ENCODE measurements at places on chromosomes 2 and 18.

DNA sequence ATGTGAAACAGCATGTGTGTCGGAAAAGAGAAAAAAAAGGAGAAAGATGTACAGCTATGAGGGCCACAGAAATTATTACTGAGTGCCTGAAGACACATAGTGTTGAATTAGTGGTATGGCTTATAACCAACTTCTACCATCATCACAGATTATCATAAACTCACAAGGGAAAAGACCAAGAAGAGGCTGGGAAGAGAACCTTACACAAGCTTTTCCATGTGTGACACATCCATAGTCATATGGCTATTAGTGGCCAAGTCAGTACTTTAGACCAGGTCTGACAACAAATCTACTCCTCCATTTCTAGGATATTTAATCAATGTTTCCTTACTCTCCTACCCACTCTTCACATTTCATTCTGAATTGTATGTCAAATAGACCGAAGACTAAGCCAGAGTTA lies 3.5 kb upstream of the GALNT5 start:
- no peak for DNase-seq

DNA sequence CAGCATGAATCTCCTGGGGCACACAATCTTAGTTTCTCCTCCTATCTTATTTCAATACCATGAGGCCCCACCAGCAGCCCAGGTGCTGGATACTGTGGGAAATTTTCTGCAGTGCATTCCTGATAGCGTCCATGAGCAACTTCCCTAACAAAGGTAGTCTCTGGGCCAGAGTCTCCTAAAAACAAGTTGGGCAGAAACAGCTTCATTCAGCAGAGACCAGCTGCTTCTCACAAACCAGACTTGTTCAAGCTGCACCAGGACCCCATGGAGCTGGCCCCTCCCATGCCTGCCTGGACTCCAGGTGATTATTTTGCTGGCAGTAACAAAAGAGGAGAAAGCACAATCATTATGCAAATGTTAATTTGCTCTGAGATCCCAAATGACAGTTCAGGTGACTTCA lies 31.4 kb downstream of the MYO5B start:
- DNase-seq = no peak

- DNase-seq = peak; percentile 87
Observed at GRCh38 chr2:37590119-37590571, 81.3 kb downstream of the CDC42EP3 start.

GRCh38 chr2:230418341-230419016 lies 2.5 kb downstream of the SP100 start:
- peak; percentile 39 for DNase-seq

GRCh38 chr2:190804182-190804795 lies 76.3 kb upstream of the GLS start:
- peak; percentile 38 for DNase-seq

- DNase-seq = no peak
Observed at GRCh38 chr2:21103274-21103891, 20.4 kb upstream of the TDRD15 start.

DNA sequence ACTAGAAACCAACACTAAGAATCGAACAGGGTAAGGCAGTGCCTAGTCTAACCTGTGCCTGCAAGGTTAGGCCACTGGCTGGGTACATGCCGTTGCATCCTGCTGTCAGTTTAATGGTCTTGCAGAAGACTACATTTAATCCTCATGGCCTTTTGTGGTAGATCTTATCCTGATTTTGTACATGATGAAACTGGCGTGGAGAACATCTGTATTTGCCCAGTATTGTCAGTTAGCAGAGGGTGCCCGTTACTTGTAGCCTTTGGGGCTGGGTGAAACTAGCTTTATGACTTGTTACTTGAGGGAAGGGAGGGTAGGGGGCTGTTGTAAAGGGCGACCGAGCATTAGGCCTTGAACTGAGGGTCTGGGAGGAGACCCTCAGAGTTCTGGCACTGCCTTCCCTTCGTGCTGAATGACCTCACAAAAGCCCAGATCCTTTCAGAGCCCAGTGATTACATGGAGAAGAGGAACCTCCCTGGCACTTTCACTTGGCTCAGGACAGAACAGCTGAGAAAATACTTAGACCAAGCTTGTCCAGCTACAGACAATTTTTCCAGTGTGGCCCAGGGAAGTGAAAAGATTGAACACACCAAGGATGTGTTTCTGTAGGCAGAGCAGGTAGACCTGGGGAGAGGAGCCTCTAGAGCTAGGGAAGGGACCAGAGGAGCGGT lies 19.5 kb downstream of the SLC20A1 start:
- DNase-seq = no peak

GRCh38 chr2:239232195-239232578 lies 168.6 kb downstream of the HDAC4 start:
- no peak for DNase-seq

DNA sequence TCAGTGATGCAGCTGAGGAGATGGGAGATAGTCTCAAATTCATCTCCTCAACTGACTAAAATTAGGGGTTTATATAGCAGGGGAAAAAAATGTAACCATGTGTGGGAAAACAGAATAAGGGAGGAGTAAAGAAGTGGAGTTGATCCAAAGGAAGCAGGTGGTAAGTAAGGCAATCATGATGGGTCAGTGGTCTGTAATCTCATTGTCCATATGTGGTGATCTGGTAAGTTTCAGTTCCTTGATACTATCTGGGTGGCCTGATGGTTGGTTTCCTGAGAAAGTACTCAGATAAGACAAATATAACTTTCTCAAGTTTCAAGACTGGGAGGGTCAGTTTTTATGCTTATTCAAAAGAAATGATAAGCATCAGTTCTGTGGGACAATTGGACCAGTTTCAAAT lies 312.3 kb upstream of the KCNJ3 start:
- no peak for DNase-seq

DNA sequence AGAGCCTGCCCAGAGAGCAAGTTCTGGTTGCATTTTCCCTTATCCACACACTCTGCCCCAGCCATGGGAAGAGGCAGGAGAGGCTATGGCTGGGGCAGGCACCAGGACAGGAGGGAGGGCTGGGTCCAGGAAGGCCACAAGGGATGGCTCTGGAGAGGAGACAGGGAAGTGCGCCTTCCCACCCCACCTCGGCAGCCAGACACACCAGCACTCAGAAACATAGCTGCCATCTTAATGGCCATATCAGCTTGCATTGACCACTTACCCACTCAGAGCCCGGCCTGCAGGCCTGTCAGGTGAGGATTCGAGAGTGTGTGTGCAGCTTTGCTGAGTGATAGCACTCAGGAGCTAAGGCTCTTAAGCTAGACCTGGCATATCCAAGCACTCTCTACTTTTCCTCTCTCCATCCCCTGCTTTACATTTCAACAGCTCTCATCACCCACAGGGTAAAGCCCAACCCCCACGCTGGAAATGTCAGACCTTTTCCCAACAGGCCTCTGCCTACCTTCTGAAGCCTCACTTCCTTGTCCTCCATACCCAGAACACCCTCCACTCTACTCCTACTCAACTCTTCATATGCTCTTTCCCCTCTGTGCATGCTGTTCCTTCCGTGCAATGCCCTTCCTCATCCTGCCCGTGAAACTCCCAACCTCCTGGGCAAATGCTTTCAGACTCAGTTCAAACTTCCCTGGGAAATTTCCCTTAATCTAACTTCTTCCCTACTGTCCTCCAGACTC lies 147.9 kb downstream of the TNS1 start:
- no peak for DNase-seq

DNA sequence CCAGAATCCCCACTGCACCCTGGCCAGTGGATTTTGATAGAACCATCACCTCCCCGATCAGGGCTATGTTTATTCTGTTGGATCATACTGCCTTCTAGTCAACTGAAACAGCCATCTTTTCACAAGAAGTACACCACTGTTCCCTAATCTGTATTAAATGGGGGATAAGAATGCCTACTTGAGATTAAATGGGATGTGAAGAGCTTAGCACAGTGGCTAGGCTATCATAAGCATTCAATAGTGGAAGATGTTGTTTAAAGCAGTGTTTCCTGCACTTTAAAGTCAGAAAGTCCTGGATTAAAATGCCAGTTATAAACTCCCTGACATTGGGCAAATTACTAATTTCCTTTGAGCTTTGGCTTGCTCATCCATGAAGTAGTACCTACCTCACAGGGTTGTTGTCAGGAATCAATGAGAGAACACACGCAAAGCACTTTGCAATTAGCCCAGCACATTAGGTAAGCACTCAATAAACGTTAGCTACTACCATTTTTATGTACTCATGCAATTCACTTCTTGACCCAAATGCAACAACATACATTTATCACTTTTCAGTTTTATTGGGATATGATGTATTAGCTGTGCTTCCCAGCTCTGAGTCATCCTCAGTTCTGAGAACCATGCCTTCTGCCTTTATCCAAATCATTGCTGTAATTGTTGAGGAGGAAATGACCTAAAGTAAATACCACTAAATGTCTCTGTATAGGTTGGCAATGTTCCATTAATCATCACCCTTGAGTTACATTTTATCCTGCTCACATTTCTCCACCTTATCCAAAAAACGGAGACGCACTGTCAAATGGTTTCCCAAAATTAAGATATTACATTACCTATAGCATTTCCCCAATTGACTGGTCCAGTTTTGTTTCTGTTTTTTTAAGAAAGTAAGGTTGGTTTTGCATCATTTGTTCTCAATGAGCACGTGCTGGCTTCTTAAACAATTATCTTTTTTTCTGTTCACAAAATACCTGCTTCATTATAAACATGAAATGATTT lies 2.1 kb downstream of the TMEM247 start:
- peak; percentile 89 for DNase-seq

DNA sequence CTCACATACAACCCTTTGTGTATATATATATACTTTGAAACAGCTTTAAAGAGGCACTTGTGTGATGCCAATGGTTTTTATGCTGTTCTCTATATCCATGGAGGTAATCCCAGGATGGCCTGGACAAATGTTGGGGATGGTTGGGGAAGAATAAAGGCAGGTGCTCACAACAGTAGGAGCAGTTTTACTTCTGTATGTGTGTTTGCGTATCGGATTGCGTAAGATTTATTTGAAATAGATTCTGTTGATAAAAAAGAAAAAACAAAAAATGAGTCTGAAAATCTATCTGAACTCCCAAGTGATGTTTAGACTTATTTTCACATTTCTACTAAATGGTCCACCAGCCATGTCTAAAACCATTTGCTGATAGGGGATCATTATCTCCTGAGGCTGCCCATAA lies 29.3 kb downstream of the MRPL19 start:
- no peak for DNase-seq

- DNase-seq = no peak
Observed at GRCh38 chr2:74846481-74846880, 12.6 kb downstream of the HK2 start.

DNA sequence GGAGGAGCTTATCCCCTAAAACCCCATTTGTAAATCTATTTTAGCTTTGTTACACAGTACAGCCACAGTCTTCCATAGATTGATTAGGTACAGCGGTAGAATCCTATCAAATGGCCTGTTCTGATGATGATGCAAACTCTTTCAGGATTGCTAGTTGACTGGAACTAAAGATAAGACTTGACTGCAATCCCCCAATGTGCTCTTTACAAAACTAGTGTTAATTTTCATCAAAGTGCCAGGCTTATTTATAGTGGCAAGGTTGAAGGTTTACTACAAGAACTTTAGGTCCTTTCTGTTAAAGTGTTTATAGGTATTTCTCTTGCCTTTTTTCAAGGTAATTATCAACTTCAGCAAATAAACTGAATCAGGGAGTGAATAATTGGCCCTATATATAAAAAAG lies 9.0 kb upstream of the OTX1 start:
- DNase-seq = no peak

DNA sequence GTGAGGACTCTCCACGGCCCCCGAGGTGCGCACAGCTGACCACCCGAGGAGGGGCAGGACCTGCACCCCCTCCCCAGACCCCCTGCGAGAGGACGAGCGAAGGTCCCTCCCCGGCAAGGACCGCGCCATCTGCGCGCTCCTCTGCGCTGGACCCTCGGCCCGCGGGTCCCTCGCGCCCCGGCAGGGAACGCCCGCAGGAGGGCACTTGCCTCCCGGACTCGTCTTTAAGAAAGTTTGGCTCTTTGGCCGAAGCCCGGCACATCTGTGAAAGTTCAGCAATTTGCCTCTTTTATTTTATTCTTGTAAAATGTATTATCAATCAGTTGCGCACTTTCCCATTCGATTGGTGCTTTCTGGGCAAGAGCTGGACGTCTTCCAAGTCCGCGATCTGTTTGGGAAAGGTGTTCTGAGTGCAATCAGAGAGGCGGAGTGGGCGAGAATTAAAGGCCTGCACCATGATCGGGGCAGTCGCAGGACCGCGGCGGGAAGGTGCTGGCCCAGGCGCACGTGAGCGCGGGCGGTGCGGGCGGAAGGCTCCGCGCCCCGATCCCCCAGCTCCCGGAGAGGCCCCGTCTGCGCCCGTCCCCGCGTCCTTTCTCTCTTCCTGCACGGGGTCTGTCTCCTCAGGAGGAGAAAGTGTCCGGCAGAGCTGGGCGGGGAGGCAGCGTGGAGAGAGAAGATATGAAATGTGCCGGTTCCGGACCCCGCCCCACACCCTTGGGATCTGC lies 1.6 kb upstream of the ALKAL2 start:
- DNase-seq = no peak

GRCh38 chr2:64978514-64979268 lies 10.5 kb upstream of the SLC1A4 start:
- peak; percentile 29 for DNase-seq

DNA sequence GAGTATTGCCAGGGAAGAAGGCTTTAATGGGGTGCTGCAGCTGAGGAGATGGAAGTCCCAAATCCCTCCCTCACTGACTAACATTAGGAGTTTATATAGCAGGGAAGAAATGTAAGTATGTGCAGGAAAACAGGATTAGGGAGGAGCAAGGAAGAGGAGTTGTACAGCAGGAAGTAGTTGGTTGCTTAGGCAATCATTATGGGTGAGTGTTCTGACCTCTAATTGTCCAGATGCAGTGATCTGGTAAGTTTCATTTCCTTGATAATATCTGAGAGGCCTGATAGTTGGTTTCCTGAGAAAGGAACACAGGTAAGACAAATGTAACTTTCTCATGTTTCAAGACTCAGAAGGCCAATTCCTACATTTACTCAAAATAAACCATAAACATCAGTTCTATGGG lies 331.9 kb upstream of the GULP1 start:
- no peak for DNase-seq

DNA sequence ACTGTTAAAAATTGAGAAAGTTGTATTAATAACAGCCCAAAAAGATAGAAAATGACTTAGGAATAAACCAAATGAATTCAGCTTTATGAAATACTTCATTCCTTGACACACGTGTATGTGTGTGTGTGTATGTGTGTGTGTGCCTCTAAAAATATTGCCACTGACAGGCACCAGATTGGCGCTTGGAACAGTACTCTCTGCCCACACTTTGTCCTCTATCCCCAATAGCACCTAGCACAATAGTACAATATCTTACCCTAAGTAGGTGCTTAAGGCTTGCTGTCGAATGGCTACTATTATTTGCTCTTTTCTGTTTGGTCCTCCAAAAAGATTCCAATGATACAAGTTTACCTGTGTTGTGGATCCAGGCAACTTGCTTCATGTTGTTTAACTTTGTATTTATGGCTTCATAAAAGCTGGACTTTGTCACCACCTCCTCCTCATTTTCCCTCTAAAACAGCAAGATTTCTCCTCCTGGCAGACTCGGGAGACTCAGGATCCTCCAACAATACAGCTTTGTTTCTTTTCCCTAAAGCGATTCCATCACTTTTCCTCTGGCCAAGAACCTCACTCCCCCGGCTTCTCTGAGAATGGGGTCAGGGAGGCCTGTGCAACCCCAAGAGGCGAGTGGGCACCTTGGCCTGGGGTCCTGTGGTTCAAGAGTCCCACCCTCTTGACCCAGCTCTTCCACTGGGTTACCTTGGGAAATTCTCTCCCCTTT lies 43.3 kb upstream of the LCLAT1 start:
- no peak for DNase-seq
